ENCODE measurements at places on chromosomes 3 and 15.
A peak's percentile ranks its signal among the peaks of the same experiment; 100 is the strongest.

DNA sequence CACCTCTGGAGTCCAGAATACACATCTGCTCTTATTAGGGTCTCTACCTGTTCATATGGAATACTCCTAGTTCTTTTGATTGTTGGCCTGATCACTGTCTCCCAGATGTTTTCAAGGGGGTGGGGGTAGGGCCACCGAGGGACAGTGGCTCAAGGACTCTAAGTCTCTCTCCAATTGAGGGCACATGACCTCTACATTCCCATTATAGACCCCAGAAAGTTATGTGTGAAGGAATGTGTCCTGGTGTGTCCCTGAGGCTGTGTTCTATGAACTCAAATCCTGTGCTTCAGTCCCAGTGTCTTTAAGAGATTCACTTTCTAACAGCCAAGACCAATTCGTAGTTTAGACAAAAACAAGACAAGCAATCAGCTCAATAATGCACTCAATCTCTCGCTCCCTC is 357.4 kb downstream of the ERC2 start:
- no peak for DNase-seq

DNA sequence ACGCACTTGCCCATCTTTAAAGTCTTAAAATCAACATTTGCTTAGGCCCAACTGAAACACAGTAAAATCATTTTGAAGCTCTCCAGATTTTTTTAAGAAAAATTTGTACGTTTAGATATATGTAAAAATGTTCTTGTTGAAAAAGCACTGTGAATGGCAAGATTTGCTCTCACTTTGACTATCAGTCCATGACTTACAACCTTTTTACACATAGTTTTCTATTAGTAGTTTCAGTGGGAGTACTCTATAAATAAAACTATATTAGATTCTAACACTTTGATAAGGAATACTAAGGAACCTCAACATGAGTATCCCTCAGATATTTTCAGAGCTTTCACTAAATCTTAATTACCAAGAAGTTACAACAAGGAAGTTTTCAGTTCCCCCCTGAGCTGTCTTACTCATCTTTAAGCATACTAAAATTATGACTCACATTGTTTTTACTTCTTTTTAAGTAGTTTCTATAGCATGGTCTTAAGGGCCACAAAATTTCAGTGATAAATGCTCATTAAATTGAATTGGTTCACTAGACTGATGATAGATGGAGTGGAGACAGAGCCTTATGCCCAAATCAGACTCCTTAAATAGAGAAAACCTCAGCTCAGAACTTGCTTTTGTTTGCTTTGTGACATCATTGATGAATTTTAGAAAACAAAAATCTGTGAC is 31.6 kb upstream of the RAP2B start:
- no peak for DNase-seq

DNA sequence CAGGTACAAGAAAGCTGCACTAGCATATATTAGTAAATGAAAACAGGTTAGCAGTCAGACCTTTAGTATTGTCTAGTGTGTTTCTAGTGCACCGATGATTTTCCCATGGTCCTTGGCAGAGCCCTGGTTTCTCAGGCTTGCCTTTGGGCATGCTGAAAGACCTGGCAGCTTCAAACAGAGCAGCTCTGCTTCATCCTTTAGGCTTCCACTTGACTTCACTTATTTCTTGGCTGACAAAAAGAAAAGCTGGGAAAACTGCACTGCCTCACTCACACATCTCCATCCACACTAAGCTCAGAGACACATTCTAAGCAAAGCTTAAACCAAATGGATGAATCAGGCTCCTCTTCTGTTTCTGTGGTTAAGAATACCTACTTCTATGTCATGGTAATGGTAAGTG is 374.8 kb upstream of the PDZRN3 start:
- DNase-seq = no peak

DNA sequence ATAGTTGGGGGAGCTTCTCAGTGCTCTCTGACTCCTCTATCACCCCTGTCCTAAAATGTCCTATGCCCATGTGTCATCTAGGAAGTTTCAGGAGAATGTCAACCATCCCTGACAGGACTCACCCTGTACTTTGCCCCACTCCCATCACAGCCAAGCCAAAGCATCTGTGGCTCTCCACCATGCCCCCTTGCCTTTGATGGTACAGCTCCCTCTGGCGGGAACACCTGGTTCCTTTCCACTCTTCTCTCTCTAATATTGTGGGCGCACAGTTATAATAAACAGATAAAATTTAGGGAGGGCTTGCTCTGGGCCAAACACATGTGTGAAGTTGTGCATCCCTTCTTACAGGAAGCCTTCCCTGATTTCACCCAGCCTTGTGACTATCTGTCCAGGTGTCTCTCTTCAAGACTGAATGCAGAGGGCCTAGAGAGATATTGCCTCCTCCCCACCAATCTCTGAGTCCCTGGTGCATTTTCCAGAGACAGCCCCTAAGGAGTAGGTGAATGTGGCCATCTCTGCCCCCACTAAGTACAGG is 62.8 kb downstream of the ISG20 start:
- DNase-seq = no peak

DNA sequence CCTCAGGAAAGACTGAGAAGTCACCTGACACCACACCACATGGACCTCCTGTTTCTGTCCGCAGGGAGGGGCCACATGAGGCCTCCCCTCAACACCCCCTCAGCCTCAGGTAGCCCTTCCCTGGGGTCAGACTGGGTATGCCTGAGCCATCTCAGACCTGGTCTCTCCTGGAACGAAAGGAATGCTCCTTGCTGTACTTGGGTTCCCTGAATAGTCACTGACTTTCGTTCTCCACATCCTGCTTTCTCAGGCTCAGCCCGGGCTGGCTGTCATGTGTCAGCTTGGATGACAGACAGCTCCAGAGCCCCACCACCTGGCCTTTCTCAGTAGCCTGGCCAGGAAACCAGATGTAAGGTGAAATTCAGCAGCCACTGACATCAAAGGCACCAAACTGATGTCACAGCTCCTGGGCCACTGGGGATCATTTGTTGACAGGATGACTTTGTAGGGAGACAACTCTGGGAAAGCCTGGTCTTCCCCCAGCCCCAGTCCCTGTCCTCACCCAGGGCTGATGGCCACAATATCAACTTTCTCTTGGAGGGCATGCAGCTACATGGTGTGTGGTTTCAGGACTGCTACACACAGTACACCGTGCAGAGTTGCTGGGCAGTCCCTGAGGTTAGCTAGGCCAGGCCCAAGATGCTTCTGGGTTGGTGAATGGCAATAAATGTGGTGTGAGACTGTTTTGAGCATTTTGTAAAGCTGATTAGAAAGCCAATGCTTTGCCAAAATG is 141.4 kb upstream of the MRPS22 start:
- DNase-seq = peak; percentile 19

DNA sequence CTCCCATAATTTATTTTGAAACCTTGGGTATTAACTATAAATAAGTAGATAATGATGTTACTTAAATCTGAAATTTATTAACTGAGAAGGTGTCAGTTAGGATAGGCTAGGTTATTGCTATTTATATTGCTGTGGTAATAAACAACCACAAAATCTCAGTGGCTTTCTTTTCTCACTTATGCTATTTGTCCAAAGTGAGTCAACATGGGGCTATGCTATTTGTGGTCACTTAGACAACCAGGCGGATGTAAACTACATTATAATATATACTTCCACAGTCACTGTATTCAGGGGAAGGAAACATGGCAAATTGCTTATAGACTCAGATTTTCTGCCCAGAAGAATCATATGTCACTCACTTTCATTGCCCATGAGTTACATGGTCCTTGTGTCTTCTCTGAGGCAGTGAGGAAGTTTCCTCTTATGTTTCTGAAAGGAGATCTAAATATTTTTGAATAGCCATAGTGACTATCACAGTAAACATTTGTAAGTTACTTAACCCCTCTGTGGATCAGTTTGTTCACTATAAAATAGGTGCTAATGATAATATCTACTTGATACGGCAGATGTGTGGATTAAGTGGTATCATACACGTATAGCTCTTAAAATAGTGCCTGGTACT is 19.8 kb downstream of the HMG20A start:
- DNase-seq = no peak

- DNase-seq = no peak
Measured at GRCh38 chr3:81955878-81956277, 194.4 kb upstream of the GBE1 start.

DNA sequence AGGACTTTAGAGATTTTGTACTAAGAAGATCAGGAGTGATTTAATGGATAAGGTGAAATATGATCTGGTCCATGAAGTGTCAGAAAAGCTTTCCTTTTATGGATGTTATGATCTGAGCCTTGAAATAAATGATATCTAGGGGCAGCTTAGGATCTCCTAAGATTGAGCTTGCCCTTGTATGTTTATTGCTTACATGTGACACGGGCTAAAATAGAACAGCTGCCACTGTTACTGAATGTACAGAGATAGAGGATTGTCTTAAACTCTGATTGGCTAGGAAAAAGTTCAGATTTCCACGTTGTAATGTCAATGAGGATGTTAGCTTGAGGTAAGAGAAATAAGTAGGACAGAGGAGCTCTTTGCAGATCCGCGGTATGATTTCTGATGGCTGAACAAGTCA is 8.8 kb downstream of the FYTTD1 start:
- no peak for DNase-seq

DNA sequence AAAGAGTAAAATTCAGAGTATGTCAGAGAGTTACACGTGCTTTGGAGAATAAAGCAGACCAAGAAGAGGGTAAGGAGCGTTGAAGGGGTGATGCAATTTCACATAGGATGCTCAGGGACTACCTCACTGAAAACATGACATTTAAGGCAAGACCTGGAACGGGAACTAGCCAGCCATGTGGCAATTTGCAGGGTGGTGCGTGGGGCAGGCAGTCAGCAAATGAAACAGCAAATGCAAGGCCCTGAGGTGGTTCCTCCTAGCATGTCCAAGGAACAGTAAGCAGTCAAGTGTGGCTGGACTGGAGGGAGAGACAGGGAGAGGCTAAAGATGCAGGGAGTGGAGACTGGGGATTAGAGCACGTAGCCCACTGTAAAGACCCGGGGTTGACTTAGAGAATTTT is 146.1 kb upstream of the LPP start:
- DNase-seq = no peak

All from hippocampal formation (tissue), 2 donors.